Ascending aorta (tissue), 2 donors: ENCODE measurements at places on chromosomes 16 and 17. TPM values are rescaled to one million over a fixed set of nuclear protein-coding genes. Genes with fewer than 3 reads are reported as not detected.
A peak's percentile ranks its signal among the peaks of the same experiment; 100 is the strongest.

OR2C1 gene
- not detected for total RNA-seq

- no peak for DNase-seq
Measured at GRCh38 chr17:37787055-37787757, 42.3 kb upstream of the HNF1B start.

DNA sequence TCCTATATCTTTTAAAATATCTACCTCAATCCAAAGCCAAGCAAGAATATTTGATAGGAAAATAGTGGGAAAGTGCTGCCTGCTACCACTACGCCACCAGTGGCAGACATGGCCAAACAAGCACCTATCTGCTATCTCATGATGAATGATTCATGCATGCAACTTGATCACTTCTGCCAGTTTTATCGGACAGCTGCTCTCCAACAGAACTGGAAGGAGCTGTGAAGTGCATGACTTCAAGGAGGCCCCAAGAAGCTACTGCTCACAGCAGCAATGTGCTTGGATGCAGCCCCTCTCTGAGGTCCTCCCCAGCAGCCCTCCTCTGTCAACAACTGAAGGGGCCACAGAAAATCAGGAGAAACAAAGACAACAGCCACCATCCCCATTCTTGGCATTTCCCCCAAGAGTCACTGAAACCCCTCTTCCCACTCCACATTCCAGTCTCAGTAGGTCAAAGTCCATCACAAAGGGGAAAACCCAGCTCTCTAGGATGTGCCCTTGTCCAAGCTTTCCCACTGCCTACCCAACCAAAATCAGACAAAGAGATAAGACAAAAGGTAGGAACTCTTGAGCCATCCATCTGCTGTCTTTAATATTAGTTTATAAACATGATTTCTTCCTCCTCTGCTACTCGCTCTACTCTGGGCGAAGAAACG lies 215.3 kb downstream of the C16orf78 start:
- peak; percentile 33 for DNase-seq

CDK12 gene
- 25.2 TPM for total RNA-seq

- DNase-seq: no peak
Measured at GRCh38 chr17:3723188-3723555, 531 bp upstream of the HASPIN start.

DNA sequence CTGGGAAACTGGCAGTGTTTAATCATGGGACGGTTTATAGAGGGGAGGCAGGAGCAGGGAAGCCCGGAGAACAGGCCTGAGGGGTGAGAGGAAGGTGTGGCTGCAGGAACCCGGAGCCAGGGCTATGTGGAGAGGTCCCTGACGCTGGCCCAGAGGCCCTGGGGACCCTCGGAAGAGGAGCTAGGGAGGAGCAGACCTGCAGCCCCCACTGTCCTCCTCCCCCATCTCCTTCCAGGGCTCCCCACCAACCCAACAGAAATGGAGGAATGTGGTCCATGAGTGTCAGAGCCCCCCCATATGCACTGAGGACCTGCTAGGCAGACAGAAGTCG lies 20.3 kb downstream of the TMEM235 start:
- DNase-seq: no peak

GRCh38 chr16:72913551-72913950 lies 134.4 kb downstream of the ZFHX3 start:
- no peak for DNase-seq

DNA sequence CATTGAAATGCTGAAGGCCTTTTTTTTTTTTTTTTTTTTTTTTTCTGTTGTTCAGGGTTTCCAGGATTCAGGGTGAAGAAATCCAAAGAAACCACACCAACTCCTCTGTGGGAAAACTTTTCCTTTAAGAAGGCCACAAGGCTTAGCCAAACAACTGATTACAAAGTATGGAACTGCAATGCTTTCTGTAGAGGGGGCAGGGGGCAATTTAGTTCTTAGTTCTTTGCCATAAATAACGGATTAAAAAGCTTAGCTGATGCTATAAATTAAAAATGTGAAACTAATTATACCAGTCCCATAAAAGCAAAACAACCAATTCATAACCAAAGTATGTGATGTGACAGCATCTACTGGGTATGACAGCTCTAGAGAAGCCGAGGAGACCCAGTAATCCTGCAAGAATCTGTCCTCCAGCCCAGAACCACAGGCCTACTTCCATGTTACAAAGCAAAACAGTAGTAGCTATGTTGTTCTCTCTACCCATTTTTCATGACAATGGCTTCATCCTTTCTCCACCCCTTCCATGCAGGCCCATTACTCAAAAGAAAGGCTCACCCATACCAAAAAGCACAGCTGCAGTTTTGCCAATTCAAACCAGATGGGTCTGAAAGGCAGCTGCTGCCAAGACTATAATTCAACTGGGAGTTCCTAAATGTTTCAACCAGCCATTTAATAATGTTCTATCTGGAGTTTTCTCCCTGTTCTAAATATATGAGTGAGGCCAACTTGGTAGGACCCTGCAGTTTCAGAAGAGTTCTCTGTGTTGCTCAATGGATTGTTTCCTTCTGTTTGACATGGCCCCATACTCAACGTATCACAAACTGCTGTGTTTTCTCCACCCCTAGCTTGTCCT lies 167.1 kb upstream of the ZFHX3 start:
- peak; percentile 75 for DNase-seq

PRAC2 gene
- total RNA-seq: not detected

DNA sequence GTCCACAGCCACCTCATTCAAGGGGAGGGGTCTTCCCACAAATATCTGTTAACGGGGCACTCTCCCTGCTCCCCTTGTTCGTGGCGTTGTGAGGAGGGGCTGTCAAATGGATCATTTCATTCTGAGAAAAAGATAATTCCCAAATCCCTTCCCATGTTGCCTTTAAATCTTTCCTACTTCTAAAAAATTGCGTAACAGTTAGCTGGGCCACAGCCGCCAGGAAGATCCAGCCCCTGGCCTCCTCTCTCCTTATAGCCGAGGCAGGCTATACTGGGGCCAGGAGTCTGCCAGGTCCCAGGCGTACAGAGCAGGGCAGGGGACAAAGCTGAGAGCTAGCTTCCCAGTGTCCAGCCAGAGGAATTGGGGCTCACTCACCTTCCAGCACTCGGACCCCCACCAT lies 430 bp downstream of the C16orf89 start:
- DNase-seq: no peak

KRT33B gene
- total RNA-seq: not detected

- no peak for DNase-seq
Measured at GRCh38 chr17:61280338-61280737, 119.3 kb upstream of the TBX2 start.

GRCh38 chr17:76537578-76538280 lies at the start of gene CYGB:
Gene CYGB (minus strand): TSS chr17:76537709. CDS start chr17:76537542, 167 bp downstream.
- no peak for DNase-seq

- peak; percentile 81 for DNase-seq
Measured at GRCh38 chr17:1490643-1491442, 1.6 kb downstream of the MYO1C start.

DNA sequence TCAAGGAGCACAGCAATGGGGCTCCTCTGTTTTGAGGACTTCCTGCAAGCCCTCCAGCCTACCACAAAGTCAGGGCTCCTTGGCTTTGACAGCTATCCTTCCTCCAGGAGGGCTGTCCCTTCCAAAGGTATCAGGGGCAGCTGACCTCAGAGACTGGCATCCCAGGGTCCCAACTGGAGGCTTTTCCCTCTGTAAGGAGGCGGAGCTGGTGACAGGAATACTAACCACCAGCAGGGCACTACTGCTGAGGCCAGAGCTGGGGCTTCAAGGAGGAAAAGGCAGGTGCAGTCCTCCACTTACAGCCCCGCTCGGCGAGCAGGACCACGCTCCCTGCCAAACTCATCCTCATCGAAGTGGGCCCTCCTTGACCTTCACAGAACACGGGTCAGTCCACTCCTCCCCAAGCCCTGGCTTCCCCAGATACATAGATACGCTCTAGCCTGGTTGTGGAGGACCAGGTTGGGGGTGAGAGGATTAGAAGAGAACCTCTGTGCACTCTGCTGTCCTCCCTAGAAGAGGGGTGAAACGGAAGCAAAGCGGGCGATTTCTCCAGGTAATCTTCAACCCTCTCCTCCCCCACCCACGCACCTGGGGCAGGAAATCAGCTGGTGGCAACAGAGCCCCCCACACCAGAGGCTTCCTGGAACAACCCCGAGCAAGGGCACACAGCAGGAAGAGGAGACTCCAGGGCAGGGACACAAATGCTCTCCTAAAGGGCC lies 20.5 kb downstream of the ST3GAL2 start:
- DNase-seq: no peak

GRCh38 chr16:30374538-30374937 lies at the start of gene MYL11:
Gene MYL11 (plus strand): TSS chr16:30374802. CDS start chr16:30374858, 56 bp downstream.
- DNase-seq: no peak
